Frontal cortex (tissue), 4 donors: ENCODE measurements at places on chromosomes 2 and 18. TPM values are rescaled to one million over a fixed set of nuclear protein-coding genes. Genes with fewer than 3 reads are reported as not detected.

GRCh38 chr2:43240766-43241150 is 14.4 kb upstream of the ZFP36L2 start:
- no peak for DNase-seq

DNA sequence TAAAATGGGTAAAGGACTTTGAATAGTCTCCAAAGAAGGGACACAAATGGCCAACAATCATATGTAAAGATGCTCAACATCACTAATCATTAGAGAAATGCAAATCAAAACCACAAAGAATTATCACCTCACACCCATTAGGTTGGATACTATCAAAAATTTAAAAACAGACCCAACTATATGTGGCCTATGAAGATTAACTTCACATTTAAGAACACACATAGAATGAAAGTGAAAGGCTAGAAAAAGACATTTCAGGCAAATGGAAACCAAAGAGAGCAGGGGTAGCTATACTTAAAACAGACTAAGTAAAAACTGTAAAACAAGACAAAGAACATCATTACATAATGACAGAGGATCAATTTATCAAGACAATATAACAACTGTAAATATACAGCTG is 53.5 kb upstream of the ASPRV1 start:
- no peak for DNase-seq

- DNase-seq: no peak
These were observed 85.3 kb downstream of the CYP26B1 start for GRCh38 chr2:72062336-72062735.

Gene ANO7
- total RNA-seq: 0.41 TPM

DNA sequence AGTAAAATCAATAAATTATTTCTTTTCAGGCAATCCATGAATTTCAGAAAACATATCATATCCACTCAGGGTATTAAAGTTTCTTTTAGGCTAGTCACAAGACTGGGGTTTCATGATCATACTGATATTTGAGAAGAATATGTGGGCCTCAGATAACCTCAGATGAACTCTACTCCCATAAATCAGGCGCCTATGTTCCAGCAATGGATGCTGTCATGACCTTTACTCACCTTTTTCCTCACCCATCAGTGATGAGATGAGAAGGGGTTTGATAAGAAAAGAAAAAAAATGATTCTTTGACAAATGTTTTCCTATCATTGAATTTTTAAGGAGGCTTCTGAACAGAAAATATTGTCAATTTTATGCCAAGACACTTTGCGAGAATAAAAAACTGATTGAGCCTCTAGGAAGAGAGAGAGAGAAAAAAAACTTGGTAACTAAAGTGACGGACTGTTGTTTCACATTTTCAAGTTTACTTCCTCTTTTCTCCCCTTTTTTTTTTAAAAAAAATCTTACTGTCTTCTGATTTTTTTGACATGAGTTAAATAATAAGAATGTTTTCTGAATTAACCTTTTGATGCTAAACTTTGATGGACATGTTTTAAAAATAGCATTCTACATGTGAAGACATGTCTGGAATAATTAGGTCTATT is 309.1 kb upstream of the MAP2 start:
- no peak for DNase-seq
